WERI-Rb-1 (cell line): ENCODE measurements at places on chromosomes 4 and X.

GRCh38 chr4:85615952-85616351 is 141.0 kb downstream of the ARHGAP24 start:
- no peak for DNase-seq

DNA sequence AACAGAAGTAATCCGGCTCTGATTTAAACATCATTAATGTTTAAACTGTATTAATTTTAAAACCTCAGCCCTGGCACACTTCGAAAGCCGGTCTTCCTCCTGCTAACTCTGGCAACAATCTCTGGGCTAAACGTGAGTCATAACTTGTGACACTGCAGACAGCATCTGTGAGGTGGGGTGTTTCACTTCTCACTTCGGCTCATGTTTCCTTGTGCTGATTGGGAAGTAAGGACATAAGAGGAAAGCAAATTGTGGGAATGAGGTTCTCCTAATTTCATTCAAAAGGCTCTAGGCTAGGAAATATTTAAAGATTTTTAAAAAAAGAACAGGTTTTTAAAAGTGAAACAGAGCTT is 139.9 kb upstream of the USP9X start:
- DNase-seq = no peak

DNA sequence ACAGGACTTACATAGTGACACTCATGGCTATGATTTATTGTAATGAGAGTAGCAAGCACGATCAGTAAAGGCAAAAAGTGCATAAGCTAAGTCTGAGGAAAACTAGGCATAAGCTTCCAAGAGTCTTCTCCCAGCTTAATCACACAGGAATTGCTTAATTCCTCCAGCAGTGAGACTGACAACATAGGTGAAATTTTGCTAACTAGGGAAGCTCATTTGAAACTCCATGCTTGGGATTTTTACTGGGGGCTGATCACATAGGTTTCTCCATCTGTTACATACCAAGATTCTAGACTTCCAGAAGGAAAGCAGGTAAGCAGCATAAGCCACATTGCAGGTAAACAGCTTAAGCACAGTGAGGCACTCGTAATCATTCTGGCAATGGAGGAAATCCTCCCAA is 71.8 kb upstream of the FHDC1 start:
- no peak for DNase-seq

DNA sequence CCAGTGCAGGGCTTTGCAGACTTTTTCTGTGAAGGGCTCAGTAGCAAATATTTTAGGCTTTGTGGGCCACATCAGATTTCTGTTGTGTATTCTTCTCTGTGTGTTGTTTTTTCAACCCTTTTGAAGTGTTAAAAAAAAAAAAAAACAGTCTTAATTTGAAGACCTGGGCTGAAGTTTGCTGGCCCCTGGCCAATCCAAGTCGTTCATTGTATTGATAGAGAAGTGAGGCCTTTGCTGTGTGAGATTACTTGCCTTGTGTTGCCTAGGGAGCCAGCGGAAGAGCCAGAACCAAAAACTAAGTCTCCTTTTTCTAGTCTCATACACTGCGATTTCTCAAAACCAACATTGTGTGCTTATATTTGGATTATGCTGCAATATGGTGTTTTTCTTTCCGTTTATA is 46.9 kb downstream of the MTM1 start:
- no peak for DNase-seq

DNA sequence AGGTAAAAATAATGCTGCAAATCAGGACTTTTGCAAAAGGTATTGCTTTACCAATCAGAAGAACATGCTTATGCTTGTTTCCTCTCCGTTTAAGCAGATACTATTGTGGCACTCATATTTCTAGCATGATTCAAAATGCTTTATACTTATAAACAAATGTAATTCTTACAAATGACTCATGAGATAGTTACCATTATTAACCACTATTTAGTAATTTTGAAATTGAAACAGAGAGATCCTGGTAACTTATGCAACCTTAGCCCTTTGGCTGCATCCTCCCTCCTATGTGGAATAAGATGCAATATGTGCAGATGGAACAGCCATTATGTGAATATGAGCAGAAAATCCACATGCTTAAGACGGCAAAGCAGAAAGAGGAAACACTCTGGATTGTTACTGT is 164.7 kb downstream of the PCDH18 start:
- DNase-seq = no peak

GRCh38 chr4:26083987-26084386 is 170.0 kb downstream of the SMIM20 start:
- DNase-seq = peak; percentile 67

DNA sequence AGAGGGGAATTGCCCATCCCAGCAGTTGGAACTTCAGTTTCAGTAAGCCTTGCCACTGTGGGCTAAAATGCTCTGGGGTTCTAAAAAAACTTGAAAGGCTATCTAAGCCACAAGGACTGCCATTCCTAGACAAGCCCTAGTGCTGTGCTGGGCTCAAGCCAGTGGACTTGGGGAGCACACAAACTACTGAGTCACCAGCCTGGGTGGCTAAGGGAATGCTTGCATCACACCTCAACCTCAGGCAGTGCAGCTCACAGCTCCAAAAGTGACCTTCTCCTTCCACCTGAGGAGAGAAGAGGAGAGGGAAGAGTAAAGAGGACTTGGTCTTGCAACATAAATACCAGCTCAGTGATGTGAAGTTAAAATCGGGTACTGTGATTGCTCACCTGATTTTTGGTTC is 116.7 kb upstream of the GLRA2 start:
- no peak for DNase-seq

- no peak for DNase-seq
These were observed 60.9 kb upstream of the CLCN4 start for GRCh38 chrX:10095698-10096432.

DNA sequence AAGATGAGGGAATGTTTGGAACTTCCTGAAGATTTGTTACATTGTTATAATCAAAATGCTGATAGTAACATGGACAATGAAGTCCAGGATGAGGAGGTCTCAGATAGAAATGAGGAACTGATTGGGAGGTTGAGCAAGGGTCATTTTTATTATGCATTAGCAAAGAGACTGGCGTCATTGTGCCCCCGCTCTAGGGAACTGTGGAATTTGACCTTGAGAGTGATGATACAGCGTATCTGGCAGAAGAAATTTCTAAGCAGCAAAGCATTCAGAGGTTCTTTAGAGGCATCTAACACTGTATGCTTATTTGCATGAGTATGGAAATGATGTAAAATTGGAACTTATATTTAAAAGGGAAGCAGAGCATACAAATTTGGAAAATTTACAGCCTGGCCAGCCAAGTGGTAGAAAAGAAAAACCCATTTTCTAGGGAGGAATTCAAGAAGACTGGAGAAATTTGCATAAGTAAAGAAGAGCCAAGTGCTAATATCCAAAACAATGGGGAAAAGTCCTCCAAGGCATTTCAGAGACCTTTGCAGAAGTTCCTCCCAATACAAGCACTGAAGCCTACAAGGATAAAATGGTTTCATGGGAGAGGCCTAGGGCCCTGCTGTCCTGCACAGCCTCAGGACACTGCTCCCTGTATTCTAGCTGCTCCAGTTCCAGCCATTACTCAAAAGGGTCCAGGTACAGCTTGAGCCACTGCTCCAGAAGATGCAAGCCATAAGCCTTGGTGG is 483.0 kb upstream of the NDST4 start:
- no peak for DNase-seq

- no peak for DNase-seq
These were observed at the start of gene LDB2 for GRCh38 chr4:16897991-16898827. Gene LDB2 (minus strand): TSS chr4:16898645.

DNA sequence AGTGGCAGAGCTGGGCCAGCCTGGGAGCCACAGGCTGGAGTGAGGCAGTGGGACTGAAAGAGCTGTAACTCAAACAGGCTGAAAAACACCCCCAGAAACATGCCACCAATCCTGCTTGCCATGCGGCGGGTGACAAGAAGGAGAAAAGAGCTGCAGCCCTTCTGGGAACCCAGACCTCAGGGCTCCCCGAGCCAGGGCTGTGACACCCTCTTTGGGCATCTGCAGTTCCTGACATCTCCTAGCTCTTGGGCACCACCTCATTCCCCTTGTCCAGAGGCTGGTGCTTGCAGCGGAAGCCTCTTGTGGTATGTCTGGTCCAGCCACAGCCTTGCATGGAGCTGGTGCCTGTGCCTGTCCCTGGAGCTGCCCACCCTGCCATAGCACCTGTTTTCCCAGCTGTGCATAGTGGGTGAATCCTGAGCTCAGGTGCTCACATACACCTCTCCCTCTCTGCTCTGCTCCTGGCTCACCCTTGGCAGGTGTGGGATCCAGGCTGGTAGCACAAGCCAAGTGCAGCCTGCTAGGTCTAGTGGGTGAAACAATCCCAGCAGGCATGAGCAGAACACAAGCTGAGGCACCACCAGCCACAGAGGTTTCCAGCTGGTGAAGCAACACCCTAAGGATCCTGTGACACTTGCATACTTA is 149.0 kb downstream of the CXXC4 start:
- no peak for DNase-seq

GRCh38 chrX:48649102-48649501 is 34.5 kb upstream of the WAS start:
- DNase-seq = no peak

- no peak for DNase-seq
These were observed 38.6 kb upstream of the GPR101 start for GRCh38 chrX:137072396-137072795.

- no peak for DNase-seq
These were observed 26.9 kb downstream of the SOX3 start for GRCh38 chrX:140477987-140478386.

GRCh38 chrX:100928660-100929613 is at the start of gene XKRX:
Gene XKRX (minus strand): TSS chrX:100928917. CDS start chrX:100928304, 613 bp downstream.
- peak; percentile 37 for DNase-seq

DNA sequence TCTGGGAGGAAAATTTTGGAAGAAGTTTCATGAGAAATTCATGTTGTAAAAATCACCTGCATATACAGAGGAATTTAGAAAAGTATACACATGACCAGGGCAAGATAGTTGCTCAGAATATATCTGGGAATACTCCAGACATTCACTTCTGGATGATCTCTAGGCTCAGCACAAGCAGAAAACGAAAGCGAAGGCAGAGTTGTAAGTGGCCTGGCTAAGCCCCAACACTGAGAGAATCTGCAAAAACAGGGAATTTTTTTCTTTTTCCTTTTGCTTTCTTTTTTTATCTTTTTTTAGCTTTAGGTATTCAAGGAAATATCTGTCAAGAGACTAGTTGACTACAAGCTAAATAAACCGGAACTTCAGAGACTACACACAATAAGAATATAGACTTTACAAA is 207.2 kb downstream of the FGF13 start:
- DNase-seq = no peak

- no peak for DNase-seq
These were observed 107.3 kb upstream of the RAI2 start for GRCh38 chrX:17968367-17968766.

DNA sequence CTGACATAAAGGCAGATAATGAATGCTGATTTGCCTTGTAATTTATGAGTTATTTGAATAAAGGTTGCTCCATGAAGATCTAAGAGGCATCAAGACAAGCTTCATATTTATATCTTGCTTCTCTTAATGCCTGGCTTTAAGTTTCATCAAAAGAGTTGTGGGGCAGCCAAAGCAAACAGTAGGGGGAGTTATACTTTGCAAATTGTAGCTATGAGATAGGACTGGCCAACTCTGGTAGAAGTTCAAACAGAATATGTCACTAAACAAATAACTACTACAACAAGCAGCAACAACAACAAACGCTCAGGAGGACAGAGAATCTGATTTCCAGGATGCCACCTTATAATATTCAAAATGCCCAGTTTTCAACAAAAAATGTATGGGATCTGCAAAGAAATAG is 69.1 kb upstream of the PLAC1 start:
- no peak for DNase-seq

GRCh38 chr4:1171311-1172227 is 814 bp downstream of the SPON2 start:
- DNase-seq = no peak
